ENCODE measurements at places on chromosomes 4 and X. TPM values are rescaled to one million over a fixed set of nuclear protein-coding genes. Genes with fewer than 3 reads are reported as not detected.

The RNF175 gene
- 7.3 TPM for polyA plus RNA-seq

DNA sequence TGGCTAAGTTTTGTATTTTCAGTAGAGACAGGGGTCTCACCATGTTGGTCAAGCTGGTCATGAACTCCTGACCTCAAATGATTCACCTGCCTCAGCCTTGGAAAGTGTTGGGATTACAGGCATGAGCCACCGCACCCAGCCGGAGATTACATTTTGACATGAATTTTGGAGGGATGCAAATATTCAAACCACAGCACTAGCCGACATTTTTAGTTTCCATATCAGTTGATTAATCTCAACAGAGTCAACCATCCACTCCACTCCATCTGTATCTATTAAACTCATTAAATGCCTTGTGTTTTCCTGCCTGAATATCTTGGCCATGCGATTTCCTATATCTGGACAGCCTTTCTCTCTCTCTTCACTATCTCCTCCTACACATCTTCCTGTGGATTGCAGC lies 64.1 kb upstream of the PDGFRA start:
- DNase-seq, result no peak

GRCh38 chr4:155822572-155822971 lies 43.5 kb downstream of the ASIC5 start:
- DNase-seq, result no peak

DNA sequence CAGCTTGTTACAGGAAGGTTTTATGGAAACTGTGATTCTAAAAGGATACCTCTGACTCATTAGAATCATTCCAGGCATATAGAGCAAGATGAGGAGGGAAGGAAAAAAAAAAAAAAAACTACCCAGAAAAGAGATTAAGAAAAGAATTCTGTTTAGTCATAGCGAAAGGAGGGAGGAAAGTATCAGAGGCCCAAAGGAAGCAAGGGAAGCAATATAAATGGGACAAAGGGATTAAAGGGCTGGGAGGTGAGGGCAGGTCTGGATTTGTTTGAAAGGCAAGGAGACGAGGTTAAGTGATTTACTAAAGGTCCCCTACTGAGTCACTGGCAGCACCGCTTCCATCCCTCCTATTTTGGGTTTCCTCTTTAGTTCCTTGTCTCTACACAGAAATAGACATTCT lies 88.6 kb upstream of the IL1RAPL1 start:
- DNase-seq, result no peak

GRCh38 chr4:110705440-110705782 lies 82.5 kb upstream of the PITX2 start:
- DNase-seq, result no peak

DNA sequence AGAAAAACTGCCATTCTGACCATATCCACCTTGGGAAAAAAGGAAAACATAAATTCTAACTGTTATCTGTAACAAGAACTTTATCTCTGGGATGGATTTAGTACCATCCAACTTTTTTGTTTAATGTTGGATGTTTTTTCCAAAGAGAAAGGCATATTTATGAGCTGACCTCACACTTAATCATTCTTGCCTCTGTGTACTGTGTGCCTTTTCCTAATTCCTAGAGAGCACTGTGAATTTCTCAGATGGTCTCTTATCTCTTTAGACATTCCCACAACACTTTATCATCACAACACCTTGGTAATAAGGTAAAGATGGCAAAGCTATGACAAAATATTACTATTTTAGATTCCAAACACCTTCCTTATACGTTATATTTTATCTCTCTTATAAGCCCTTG lies 126.2 kb downstream of the COL4A6 start:
- no peak for DNase-seq

GRCh38 chrX:70908541-70908940 lies at the start of gene TEX11:
TSS of gene TEX11 (minus strand) at chrX:70908711. CDS start at chrX:70907789, 922 bp downstream.
- DNase-seq, result no peak
